Eye (tissue), 1 donor: ENCODE measurements at places on chromosomes 5 and 9.
A peak's percentile ranks its signal among the peaks of the same experiment; 100 is the strongest.

DNA sequence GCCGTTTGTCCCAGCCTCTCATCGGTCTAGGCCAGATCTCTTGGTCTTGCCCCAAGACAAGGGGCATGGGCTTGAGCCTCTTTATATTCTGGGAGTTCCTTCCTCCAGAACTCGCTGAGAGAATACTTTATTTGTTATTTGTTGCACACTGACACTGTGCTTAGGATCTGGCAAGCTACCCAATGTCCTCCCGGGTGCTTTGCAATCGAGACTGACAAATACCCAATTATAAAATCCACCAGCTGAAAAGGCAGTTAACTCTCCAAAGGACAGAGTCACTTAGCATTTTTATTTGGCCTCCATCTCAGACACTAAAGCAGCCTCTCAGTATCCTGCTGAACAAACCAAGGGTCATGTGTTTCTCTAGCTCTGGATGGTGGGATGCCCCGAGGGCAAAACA lies 500.2 kb upstream of the DAP start:
- no peak for DNase-seq

DNA sequence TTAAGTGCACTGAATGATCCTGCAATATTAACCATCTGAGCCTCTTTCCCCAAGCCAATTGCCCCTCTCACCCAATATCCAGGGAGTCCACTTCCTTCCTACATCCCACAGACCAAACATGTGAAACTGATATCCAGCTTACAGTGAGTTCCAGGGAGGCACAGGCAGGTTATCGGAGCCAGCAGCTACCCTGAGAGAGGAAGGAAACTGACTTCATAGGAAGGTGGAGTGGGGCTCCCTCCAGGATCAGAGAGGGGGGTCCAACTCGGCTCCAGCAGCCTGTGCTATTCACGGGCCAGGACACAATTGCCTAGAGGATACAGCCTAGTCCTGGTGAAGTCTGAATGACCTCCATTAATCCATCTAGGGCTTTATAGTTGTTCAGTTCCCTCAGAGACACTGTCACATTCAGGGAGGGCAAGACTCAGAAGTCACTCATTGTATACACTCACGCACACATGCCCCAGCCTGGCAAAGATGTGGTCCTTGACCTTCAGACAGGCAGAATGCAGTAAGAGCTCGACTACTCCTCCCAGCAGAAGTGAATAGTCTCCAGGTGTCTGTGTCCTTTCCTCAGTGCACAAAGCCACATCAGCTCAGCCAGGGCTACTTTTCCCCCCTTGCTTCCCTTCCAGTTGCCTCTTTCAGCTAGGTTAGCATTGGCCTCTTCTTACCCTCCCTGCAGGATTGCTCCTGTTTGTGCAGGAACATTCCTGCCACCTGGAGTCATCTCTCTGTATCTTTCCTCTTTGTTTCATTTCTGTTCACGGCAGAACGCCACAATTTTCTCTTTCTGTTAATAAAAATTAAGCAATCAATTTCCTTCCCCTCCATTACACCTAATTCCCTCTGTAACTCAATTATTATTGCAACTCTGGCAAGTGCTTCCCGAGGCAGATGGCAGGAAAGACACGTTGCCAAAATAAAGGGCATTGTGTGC lies 501.7 kb downstream of the ARHGEF28 start:
- peak; percentile 53 for DNase-seq

GRCh38 chr5:54558362-54558761 lies 40.8 kb downstream of the SNX18 start:
- no peak for DNase-seq

- no peak for DNase-seq
Observed at GRCh38 chr5:17058438-17058837, 122.3 kb upstream of the MYO10 start.

- DNase-seq, result peak; percentile 97
Observed at GRCh38 chr5:399296-400281, 43.4 kb upstream of the EXOC3 start.

DNA sequence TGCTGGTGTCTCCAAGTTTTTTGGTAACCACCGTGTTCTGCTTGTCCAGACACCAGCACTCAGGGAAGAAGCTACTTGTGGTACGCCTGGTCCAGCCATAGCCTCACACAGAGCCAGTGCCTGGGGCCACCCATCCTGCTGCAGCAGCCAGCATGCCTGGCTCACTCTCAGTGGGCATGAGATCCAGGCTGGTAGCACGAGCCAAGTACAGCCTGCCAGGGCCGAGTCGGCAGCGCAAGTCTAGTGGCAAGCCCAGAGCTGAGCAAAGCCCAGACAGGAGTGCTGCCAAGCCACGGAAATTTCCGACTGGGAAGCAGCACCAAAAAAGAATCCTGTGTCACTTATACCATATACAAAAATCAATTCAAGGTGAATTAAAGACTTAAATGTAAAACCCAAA lies 36.3 kb upstream of the FBXL17 start:
- DNase-seq, result no peak

DNA sequence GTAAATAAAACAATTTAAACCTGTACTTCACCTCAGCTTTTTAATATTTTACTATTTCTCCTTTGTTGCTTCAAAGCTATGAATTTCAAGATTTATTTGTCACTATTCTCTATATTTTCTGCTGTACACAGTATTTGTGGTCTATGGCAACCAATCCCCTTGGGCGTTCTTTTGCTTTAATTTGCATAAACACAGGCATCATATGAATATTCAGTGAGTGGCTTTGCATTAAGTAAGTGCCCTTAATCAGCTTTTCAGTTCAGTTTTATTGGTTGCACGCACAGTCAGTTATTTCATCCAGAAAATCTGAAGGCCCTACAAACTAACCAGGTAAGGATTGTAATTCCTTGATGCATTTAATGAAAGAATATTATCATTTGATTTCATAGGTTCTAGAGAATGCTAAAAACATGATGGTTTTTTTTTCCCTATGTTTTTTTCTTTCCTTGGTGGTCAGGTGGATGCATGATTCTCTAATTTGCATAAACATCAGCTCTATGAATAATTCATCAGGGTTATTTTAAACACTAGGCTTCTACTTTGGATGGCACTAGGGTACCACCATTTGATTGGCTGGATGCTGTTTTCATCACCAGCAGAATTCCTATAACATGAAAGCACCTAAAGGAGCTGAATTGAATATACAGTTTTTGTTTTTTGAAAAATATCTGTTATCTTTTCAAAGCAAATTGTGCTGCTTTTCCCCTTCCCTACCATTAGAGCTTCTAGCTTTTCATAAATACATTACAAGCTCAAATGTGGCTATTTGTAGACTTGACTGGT lies 249.2 kb upstream of the CCNH start:
- no peak for DNase-seq

- DNase-seq, result no peak
Observed at GRCh38 chr5:86981898-86982297, 285.8 kb upstream of the RASA1 start.

- no peak for DNase-seq
Observed at GRCh38 chr9:19998823-19999455, 210.1 kb upstream of the SLC24A2 start.

DNA sequence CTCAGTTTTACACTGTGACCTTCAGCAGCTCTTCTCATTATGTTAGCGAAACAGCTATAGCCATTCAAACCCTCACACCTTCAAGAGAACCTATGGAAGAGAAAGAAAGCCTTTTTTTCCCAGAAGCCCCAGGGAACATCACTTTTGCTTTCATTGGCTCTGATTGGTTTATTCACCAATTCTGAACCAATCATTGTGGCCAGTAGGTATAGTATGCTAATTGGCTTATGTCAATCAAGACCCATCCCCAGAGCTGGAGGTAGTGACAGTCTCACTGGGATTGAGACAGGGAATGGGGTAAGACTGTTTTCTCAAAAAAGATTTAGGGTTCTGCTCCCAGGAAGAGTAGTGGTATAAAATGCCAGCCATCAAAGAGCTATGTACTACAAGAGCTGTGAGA lies 74.1 kb upstream of the FSD1L start:
- no peak for DNase-seq

DNA sequence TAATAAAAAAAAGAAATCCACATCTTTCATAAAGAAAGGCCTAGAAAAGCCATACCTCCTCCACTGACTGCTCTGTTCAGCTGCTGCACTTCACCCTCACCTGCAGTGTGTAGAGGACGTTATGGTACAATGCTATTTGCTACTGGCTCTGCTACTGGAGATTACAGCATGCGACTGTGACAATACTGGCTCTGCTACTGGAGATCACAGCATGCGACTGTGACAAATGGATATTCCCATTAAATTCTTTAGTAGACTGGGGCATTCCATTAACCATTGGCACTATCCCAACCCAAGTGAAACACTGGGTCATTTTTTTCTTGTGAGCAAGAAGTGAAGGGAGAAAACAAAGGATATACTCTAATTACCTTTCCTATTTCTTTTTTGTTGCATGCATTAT lies 1063.5 kb upstream of the DMAC1 start:
- peak; percentile 27 for DNase-seq

DNA sequence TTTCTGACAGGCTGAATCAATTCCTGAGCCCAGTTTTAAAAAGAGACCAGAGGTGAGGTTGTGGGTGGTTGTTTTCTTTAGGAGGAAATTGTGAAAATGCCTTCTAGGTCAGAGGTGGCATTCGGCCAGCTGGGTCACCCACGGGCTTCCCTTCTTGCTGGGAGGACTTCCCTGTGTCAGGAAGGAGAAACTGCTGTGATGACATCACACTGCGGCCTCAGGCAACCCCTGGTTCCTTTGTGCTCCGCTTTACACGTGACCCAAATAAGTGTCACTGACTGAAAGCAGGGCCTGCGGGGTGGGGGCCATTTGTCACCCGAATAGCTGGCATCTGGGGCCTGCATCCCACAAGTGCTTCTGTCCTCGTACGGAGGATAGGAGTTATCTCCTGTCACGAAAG lies 39.7 kb downstream of the FABP6 start:
- DNase-seq, result peak; percentile 43
